SK-N-SH treated with all-trans-retinoic acid at 6 μM for 48 hours (cell line): ENCODE measurements at places on chromosomes 12 and 14.
A peak's percentile ranks its signal among the peaks of the same experiment; 100 is the strongest.

GRCh38 chr14:32512813-32513212 lies 183.7 kb downstream of the AKAP6 start:
- no peak for ATAC-seq

- ATAC-seq = no peak
Measured at GRCh38 chr14:97707603-97708002, 910.4 kb downstream of the VRK1 start.

- peak; percentile 53; the same call in 2 of the 3 replicates for ATAC-seq
Measured at GRCh38 chr12:70849265-70849960, 71.1 kb downstream of the PTPRR start.

- no peak for ATAC-seq
Measured at GRCh38 chr14:104103446-104104075, 18.1 kb downstream of the ASPG start.

- ATAC-seq = no peak
Measured at GRCh38 chr12:5317556-5317955, 114.4 kb upstream of the NTF3 start.

DNA sequence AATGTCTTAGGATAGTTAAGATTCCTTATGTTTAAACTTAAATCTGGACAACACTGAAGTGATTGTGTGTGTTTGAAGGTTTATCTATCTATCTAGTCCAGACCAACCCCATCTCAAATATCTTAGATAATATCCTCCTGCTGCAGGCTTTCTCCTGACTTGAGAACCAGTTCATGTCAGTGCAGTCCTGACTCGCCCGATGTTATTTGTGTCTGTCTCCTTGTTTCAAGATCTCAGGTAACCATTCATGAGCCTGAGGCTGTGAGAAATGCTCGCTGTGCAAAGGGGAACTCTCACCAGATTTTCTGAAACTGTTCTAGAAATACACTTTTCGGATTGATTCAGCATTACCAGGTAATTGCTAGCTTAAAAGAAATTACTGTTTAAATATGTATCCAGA lies 356.2 kb downstream of the SNAPC1 start:
- ATAC-seq = no peak

GRCh38 chr14:67738740-67739504 lies 37.2 kb downstream of the RDH12 start:
- ATAC-seq = peak; percentile 83

DNA sequence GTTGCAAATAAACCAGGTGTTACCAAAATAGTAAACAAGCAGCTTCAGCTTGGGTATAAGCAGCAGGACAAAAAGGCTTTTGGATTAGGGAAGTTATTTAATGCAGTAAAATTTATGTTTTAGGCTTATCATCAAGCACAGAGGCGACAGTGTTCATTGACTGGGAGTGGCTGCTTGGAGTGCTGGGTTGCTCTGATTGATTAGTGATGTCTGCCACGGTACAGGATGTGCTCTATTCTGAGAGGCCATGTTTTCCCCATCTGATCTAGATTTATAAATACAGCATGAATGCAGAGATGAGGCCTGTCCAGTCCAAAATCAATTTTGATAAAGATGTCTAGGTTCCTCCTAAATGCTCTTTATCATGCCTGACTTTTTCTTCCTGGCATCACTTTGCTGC lies 83.5 kb downstream of the MAP1LC3B2 start:
- no peak for ATAC-seq

DNA sequence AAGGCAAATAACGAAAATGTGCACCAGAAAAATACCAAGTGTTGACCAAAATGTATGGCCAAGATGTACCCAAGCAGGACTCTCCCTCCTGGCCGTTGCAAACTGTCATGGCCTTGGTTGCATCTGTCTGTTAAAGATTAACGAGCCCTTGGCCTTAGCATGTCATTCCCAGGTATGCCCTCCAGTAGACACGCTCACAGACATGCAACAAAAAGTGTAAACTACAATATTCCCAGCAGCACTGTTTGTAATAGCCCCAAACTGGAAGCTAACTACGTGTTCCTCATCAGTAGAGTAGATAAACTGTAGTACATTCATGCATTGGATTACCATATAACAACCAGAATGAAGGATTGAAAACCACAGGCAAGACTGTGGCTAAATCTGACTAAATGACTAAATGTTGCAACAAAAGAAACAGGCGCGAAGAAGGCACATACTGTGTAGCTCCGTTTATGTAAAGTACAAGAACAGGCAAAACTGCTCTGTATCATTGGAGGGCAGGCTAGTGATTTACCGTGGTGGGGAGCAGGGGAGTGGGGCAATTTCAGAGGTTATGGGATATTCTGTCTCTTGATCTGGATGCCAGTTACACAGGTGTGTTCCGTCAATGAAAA lies 232.8 kb upstream of the DIO3 start:
- no peak for ATAC-seq

GRCh38 chr12:81015510-81015909 lies 62.4 kb upstream of the ACSS3 start:
- no peak for ATAC-seq

DNA sequence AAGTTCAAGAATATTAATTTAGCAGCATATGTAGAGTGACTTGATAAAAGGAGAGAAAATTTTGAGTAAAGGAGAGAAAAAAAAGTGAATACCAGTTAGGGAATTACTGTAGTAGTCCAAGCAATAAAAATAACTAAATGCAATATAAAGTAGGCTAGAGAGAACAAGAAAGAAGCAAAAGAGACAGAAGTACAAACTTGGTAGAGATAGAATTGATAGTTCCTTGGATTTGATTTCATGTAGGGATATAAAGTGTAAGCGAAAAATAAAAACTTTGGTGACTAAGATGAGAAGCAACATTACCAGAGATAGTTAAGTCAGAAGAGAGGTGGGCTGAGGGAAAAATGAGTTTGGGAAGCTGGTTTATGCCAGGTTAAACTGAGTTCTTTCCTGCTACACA lies 252.4 kb downstream of the SEC23A start:
- no peak for ATAC-seq

DNA sequence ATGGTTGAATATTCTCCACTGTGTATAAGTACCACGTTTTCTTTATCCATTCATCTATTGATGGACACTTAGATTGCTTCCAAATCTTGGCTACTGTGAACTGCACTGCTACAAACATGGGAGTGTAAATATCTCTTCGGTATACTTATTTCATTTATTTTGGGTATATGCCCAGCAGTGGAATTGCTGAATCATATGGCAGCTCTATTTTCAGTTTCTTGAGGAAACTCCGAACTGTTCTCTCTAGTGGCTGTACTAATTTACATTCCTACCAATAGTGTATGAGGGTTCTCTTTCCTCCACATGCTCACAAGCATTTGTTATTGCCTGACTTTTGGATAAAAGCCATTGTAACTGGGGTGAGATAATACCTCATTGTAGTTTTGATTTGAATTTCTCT lies 623.1 kb upstream of the LRFN5 start:
- ATAC-seq = peak; percentile 56

DNA sequence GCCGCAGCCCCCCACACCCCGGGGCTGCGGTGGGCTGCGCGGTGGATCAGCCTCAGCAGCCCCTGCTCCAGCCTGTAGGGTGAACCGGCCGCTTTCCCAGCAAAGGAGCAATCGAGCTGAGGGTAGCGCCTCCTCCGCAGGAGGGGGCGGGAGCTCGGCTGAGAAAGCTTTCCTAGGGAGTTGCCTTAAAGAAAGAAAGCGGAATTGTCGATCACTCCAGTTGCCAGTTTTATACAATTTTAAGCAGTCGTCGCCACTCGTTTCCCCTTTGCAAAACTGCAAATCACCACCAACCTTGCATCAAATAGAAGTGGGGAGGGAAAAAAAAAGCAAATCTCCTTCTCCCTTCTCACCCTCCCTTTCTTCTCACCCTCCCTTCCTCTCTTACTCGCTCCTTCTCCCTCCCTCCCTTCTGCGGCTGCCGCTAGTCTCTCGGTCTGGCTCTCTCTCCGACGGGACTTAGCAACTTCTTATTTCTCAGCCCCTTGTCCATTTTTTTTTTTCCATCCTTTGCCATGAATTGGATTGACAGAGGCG lies at the start of gene PDE3A:
Gene PDE3A, plus strand, starts transcription at position 424 of the 537 bp plus-strand sequence. CDS start 748 bp downstream, outside the sequence.
- ATAC-seq = peak; percentile 82

- no peak for ATAC-seq
Measured at GRCh38 chr14:69358233-69358963, 39.7 kb downstream of the ERH start.

DNA sequence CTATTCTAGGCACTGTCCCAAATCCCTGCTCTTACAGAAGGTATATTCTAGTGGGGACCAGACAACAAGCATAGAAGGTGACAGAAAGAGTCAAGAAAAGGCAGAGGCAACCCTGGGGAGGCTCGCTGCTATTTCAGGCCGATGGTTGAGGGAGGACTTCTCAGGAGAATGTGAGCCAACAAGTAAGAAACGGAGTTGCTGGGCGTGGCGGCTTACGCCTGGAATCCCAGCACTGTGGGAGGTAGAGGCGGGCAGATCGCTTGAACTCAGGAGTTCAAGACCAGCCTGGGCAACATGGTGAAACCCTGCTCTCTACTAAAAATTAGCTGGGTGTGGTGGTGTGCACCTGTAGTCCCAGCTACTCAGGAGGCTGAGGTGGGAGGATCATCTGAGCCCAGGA lies 4.7 kb upstream of the GOLGA3 start:
- ATAC-seq = no peak

GRCh38 chr14:100644784-100645183 lies 57.6 kb upstream of the BEGAIN start:
- ATAC-seq = no peak

GRCh38 chr12:4137441-4137840 lies 136.1 kb upstream of the CCND2 start:
- ATAC-seq = no peak

DNA sequence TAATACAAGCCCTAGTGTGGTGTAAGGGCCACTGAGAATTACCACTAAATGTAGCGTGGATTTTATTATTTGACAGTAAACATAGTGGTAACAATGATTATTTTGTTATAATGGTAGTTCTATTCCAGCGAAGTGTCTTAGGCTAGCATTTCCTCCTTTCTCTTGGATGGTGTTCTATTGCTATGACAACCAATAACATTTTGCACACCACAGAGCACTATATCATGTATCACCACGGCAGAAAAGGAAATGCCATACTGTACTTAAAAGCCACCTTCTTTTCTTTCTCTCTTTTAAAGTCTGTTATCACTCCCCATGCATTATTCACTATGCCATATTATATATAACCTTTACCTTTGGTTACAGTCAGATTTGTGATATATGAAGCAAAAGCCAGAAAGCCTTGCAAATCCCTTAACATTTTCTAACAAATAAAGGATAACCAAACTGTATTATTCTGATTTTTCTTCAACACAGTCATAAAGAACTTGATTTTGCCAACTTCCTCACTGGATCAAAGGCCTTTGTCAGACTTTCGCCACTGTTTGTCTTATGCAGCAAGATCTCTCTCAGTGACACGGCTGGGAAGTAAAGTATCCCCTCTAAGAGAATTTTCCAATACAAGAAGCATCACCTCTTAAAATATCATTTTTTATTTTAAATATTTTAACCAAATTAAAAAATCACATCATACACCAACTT lies 195.8 kb downstream of the FOXN3 start:
- ATAC-seq = peak; percentile 99

DNA sequence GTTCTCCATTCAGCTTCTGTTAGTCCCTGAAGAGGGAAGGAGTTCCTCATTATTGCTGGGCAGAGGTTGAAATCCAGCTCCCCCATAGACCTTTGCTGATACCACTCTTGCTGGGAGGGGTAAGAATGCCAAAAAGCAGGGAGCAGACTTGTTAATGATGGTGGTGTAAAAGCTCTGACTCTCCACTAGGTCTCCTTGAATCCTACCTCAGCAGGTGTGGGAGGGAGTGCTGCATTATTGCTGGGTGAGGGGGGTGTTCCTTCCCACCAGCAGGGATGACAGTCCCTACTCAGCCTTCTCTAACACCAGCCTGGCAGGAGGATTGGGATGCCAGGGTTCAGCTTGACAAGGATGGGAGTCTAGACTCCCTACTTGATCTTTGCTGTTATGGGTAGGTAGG lies 185.8 kb upstream of the NOS1 start:
- ATAC-seq = no peak

- ATAC-seq = no peak
Measured at GRCh38 chr12:5260591-5261086, 171.3 kb upstream of the NTF3 start.

- no peak for ATAC-seq
Measured at GRCh38 chr12:53463802-53464560, 12.1 kb downstream of the PCBP2 start.

- peak; percentile 57; the same call in 1 of the 3 replicates for ATAC-seq
Measured at GRCh38 chr12:71846322-71846940, 6.9 kb downstream of the TBC1D15 start.

GRCh38 chr12:101931498-101932326 lies 54.3 kb downstream of the DRAM1 start:
- no peak for ATAC-seq

- no peak for ATAC-seq
Measured at GRCh38 chr12:82866946-82867345, 180.2 kb downstream of the TMTC2 start.

DNA sequence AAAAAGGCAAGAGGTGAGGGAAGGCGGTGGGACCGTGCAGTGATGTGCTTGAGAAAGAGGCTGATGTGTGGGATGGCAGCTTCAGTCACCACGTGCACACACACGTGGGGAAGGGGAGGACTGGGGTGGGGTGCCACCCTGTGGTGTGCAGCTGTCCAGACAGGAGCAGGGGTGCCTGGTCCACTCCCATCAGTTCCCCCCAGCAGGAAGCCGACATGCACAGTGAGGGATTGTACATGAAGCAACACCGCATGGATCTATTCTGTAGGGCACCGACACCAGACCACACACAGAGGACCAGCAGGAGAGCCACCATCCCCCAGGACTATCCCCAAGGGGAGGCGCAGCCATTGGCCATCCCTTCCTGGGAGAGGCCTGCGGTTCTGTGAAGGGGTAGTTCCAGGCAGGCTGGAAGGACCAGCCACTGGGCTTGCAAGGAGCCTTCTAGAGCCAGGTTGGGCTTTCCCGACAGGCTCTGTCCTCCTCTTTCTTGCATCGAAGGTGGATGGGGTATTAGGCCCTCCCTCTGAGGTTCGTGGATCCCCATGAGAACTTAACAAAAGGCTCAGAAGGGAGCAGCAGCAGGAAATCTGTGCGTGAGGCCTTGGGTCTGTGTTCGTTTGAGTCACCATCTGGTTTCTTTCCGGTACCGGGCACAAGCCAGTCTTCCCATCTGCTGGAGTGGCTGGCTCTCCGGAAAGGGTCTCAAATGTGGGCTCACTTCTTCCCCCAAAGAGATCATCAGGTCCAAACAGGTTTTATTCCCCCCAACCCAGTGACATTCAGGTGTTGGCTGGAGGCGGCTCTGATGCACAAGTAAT lies 59.8 kb downstream of the PLEKHG3 start:
- no peak for ATAC-seq

- no peak for ATAC-seq
Measured at GRCh38 chr12:65951697-65952096, 127.4 kb downstream of the HMGA2 start.
